ENCODE measurements at places on chromosomes 3 and 15. TPM values are rescaled to one million over a fixed set of nuclear protein-coding genes. Genes with fewer than 3 reads are reported as not detected.

The RBP2 gene
- not detected for total RNA-seq

The COL6A5 gene
- total RNA-seq: not detected

The GCSAM gene
- 18.6 TPM for total RNA-seq

The SLC7A14 gene
- total RNA-seq: not detected

The ITIH4 gene
- total RNA-seq: 12.8 TPM

The TIPARP gene
- total RNA-seq: 44.4 TPM

The ITIH1 gene
- total RNA-seq: not detected

The SIDT1 gene
- total RNA-seq: 20.8 TPM

DNA sequence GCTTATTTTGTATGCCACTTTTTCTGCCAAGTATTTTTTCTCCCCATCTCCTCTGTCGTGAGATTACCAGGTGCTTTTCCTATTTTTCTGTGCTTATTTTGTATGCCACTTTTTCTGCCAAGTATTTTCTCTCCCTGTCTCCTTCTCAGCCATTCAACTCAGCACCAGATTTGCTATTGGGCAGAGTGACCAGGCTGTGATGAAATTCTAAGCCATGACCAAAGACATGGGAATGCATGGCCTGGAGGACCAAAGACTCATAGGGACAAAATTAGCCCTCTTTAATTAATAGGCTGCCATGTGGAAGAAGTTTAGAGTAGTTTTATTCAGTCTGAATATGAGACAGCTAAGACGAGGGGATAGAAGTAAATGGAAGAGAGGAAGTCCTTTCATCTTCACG, 257.4 kb downstream of the SQOR start:
- ATAC-seq: no peak

- ATAC-seq: peak; percentile 87
These were observed at the start of gene MORF4L1 for GRCh38 chr15:78872155-78872971. MORF4L1 (plus strand) TSS chr15:78872890; CDS start chr15:78873018, 128 bp downstream.

DNA sequence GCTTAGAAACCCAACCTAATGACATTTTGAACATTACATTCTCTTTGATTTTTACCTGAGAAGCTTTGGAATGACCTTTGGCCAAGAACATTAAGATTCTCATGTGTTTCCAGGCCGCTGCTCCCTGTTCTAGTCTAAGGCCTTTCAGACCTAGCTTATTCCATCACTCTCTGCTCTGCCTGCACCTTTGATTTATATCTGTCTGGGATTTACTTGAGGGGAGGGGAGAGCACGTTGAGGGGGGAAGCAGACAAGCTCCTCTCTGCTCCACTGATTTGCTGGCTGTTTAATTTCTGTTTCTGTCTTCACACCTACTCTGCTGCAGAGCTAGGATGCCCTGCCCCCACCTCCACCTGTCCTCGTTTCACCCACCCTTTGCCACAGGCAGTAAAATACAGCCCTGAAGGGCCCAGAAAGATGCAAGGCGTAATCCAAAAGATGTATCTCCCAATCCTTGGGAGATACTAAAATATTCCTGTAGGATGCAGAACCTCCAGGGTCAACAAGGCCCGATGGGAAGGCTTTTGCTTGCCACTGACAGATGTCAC, 429.8 kb downstream of the EPHB1 start:
- ATAC-seq: no peak

- peak; percentile 23 for ATAC-seq
These were observed 56.0 kb downstream of the RPLP1 start for GRCh38 chr15:69508659-69509058.

- no peak for ATAC-seq
These were observed 1.2 kb downstream of the ROBO2 start for GRCh38 chr3:77040926-77041722.

DNA sequence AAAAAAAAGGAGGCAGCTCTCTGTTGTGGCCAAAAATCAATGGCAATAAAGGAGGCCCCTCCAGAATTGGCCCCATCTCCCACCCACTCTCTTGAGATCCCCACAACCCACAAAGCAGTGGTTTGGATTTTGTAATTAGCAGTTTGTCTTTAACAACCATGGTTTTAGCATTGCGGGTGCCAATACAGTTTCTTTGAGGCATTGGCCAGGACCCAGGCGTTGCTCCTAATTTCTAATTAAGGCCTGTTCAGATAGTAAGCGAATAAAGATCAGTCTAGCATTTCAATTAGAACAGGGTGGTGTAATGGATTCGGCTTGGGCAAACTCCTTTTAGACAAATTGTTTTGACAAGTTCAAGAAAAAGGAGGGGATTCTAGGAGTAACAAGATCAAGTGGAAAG, 23.6 kb upstream of the UACA start:
- no peak for ATAC-seq

DNA sequence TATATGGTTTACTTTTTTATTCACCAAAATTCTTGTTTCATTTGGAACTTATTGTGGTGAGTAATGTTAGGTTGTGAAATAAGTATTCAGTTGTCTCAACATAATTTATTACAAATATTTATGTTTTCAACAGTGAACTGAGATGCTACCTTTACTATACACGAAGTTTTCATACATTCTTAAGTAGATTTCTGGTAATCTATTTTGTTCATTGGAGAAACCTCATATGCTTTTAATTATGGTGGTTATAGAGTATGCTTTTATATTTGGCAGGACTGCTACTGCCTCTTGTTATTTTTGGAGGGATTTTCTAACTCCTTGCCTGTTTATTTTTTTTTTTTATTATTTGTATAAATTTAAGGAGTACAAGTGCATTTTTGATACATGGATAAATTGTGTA, 253.1 kb downstream of the NLGN1 start:
- no peak for ATAC-seq

DNA sequence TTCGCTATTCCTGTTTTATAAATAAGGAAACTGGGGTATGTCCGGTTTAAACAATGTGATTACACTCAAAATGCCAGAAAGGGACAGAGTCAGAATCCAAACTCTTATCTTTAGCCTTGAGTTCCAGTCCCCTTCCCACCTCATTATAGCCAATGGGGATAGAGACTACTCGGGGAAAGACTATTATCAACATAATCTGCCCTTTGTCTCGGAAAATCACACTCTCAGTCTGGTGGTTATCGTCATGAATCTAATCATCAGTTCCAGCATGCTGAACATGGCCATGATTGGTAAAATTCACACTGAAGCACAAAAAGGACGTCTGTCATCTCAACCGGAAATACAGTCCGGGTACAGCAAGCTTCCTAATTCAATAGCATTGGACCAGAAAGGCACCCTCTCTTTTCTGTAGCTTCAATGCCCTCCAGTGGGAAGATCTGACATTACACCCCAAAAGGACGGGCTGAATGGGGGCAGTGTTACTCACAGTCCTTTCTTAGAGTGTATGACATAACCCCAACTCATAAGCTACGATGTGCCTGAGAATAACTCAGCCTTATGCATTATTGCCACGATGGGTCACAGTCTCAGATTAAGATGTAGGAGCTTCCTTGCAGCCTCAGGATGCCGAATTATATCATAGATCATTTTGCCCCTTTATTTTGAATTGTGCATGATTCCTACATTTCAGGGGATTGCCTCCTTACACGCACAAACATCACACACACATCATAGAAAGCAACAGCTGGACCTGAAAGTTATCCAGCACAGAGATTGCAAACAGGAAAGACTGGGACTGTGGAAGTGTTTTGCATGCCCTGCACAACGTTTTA, 390.4 kb upstream of the LMCD1 start:
- peak; percentile 88 for ATAC-seq

DNA sequence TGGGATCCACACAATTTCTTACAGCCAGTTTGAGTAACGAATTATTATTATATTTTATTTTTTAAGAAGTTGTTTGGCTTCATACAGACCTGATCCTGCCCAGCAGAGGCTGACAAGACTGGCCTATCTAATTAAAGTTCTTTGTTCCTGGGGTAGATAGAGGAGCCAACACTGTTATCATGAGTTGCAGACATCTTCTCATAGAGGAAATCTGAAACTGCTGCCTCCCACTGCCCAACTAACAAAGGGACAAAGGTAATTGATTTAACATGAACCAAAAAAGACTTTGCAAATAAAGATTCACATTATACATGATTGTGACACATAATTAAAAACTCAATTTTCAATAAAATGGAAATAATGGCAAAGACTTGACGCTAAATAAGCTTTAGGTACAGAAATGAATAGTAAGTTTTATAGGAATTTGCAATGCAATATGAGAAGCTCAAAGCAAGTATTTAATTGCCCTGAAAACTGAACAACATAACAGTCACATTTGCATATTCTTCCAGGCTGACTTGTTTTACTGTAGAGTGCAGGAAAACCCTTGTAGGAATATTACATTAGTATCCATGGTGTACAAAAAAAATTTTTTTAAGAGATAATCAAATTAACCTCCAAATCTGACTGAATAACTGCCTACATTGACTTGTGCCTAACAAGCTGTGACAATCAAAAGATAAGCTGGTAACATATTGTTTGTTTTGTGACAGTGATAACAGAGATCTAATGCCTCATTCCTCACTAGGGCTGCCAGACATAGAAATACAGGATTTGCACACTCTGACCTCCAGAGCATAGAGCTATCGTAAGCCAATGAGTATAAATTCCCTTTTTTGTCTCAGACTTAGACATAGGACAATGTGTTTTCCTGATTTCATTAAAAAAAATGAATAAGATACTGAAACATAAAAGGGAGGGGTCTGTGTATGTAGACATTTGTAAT, 273.2 kb downstream of the MFSD1 start:
- ATAC-seq: no peak

DNA sequence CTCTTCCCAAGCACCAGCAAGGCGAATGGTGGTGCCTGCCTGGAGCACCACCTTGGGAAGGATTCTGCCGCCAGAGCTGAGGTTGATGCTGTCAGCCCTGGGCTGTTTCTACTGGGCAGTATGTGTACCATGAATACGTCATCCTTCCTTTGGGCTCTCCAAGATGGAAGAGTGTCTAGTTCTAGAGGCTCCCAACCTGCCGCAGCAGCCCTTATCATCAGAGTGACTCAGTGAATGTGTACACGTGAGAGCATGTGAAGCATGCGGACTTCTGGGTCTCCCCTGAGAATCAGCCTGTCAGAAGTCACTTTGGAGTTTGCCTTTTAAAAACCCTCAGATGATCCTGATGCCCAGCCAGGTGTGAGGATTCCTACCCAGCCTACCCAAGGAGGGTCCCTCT, 20.9 kb downstream of the PLA2G4D start:
- ATAC-seq: no peak

GRCh38 chr3:106183762-106184391, 315.1 kb upstream of the CBLB start:
- ATAC-seq: peak; percentile 30

GRCh38 chr3:14771593-14772497, 46.9 kb upstream of the FGD5 start:
- no peak for ATAC-seq

DNA sequence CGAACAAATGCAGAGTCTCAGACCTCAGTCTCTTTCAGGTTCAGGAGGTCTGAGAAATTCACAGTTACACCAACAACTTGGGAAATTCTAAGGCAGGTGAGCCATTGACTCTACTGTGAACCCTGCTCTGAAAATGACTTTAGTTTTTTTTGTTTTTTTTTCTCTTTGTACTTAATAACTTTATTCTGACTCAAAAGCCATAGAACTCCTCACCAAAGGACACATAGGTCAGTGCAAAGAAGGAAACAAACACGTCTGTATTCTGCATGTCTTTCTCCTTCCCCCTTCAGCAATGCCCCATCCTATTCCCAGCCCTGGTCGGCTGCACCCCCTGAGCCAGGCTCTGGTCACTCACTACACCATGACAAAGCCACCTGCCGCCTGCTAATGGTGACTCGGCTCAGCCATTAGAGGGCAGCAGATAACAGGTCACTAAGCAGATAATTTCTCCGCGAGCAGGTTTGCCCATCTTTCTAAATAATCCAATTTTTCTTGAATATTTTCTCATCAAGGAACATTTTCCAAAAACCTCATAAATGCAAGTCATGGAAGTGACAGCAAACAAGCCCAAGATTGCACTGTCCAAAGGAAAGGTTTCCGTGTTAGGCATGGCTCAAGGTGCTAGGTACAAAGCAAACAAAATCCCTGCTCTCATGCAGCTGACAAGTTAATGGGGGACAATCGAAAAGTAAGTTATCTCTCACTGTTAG, 37.7 kb downstream of the TM4SF4 start:
- ATAC-seq: peak; percentile 51

DNA sequence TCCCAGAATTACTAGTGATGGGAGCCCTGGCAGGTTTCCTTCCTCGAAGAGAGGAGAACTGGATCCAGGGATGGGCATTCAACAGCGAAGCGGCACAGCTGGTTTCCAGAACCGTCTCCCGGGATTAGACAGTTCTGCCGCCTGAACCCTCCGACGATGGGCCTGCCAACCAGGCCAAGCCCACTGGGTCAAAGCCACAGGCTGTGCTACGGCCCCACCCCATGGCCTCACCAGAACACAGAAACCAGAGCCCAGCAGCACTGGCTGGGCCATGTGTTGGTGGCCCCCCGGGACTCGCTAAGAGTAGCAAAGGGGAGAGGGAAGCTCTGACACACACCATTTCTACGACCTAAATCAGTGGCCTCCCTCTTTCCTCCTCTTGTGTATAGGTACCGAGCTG, 2.2 kb downstream of the C15orf62 start:
- ATAC-seq: no peak

- no peak for ATAC-seq
These were observed 2.2 kb downstream of the THBS1 start for GRCh38 chr15:39582977-39583595.

DNA sequence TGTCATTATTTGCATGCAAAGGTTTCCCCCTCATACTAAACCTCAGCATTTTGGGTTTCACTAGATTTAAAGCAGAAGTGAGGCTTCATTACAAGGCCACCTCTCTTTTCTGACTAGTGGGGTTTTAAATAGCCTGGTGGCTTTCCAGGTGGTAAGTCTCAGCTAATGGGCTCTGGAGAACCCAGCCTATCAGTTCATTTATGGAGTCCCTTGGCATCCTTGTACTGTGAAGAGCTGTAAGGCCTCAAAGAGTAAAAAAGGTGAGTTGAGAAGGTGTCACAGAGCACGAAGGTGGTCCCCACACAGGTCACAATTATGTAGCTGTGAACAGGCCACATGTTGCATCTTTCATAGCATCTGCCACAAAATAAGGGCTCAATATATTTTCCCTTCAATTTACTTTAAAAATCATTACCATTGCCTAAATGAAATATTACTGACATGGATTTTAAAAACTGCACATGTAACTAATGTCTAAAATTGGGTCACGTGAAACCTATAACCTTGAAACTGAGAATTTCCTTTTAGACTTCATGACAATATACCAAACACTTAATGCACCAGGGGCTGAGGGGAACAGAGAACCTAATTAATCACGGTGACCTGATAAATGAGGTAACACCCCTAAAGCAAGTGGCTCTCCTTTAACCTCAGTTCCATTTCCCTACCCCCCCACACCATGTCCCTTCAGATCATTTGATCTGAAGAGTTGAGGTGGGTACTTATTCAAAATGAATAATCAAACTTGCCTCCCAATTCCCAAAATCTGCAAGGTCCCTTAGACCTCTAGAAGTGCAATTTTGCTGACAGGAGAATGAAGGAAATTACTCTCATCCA, 1.3 kb downstream of the NGLY1 start:
- no peak for ATAC-seq

GRCh38 chr15:35630532-35630931, 84.6 kb upstream of the DPH6 start:
- ATAC-seq: no peak

- ATAC-seq: no peak
These were observed 14.7 kb downstream of the EDEM1 start for GRCh38 chr3:5202222-5202621.

Measured in activated T-helper 17 cell treated with anti-CD3 and anti-CD28 coated beads, Interleukin-2, amount 50 U/mL, for 72 hours (primary cell).